ENCODE measurements at places on chromosomes 2 and 18.

- no peak for DNase-seq
Observed at GRCh38 chr2:104028061-104028460, 825.9 kb upstream of the POU3F3 start.

DNA sequence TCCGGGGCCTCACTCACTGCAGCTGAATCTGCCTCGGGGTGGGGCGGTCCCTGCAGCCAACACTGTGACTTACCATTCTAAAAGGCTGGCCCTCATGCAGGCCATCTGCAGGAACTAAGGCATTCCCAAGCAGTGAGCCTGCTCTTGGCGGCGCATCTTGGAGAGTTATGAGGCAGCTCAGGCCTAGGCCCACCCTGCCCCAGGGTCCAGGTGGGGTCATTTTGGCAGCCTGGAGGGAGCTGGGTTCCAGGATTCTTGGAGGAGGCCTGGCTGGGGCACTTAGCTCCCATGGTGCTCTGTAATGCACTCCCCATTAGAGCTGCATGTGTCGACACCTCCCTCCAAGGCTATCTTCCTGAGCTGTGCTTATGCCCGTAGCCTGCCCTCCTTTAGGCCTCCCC is 14.8 kb upstream of the BIN1 start:
- DNase-seq, result no peak

- DNase-seq, result no peak
Observed at GRCh38 chr2:242011991-242012764, 142.6 kb downstream of the RTP5 start.

- no peak for DNase-seq
Observed at GRCh38 chr18:69817335-69817940, 130.2 kb downstream of the CD226 start.

DNA sequence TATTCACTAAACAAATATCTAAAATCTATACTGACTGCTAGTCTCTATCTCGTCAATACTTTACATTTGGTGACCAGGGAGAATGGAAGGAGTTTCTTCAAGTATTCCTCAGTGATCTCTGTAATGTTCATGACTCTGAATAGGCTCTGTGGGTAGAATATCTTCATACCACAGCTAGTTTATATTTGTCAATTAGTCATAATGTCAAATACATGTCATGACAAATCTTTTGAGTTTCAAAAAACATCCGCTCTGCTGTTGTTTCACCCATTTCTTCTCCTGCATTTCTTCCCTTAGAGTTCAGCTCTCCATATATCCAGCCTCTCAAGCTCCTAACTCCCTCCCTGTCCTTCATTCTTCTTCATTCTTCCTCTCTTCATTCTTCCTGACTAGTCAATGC is 206.5 kb upstream of the FANCL start:
- no peak for DNase-seq

- no peak for DNase-seq
Observed at GRCh38 chr2:55948176-55948923, 24.8 kb upstream of the EFEMP1 start.

GRCh38 chr2:241463276-241464135 is 44.9 kb downstream of the STK25 start:
- no peak for DNase-seq

- no peak for DNase-seq
Observed at GRCh38 chr2:3868012-3868805, 164.8 kb downstream of the DCDC2C start.

DNA sequence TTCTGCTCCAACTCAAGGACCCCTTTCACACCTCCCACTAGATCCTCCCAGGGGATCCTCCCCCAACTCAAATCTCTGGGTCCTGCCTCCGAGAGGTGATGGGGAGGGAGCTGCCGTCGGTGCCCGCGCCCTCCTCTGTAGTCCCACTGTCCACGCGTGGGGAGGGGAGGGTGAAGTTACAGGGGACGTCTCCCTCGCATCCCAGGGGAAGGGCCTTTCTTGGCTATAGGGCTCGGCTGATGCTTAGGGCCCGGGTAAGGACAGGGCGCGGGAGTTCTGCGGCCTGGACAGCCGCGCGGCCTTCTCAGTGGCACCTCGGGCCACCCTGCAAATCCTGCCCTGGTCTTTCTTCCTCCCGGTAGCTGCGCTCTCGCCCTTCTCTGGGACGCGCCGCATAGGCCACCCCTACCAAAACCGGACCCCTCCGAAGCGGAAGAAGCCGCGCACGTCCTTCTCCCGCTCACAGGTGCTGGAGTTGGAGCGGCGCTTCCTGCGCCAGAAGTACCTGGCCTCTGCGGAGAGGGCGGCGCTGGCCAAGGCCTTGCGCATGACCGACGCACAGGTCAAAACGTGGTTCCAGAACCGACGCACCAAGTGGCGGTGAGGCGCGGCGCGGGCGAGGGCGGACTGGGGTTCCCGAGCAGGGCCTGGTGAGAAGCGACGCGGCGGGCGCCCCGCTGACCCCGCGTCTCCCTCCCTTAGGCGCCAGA is 1.2 kb downstream of the TLX2 start:
- DNase-seq, result no peak

- no peak for DNase-seq
Observed at GRCh38 chr2:235893129-235893698, 275.0 kb downstream of the GBX2 start.

GRCh38 chr18:62596145-62597005 is 73.5 kb downstream of the ZCCHC2 start:
- no peak for DNase-seq

- no peak for DNase-seq
Observed at GRCh38 chr2:19488009-19488691, 129.7 kb upstream of the OSR1 start.

GRCh38 chr2:239498981-239499634 is 98.3 kb upstream of the HDAC4 start:
- DNase-seq, result no peak

GRCh38 chr2:95138702-95139101 is 17.1 kb upstream of the MRPS5 start:
- no peak for DNase-seq

GRCh38 chr18:70423120-70423519 is 134.3 kb downstream of the SOCS6 start:
- DNase-seq, result no peak

DNA sequence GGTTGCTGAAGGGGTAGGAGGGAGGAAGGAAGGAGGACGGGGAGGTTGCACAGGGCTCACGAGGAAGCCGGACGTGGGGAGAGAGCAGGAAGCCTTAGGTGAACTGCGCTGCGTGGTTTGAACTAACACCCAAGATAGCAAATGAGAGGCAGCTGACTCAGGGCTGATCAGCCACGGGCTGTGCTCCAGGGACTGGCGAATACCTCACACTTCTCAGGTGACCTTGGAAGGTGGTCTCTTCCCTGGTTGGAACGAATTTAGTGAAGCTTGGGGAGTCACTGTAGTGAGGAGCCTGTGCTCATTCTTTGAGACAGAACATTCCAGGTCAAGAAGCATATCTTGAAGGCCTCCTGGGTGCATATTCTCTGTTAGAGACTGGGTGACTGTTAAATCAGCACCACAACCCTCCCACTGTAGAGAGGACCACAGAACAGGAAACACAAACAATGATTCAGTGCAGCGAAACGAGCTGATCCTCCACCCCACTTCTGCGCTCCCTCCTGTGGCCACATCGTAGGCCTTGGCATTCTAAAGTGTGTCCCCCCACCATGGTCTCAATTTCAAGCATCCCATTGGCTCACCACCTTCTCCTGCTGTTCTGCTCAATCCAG is 33.8 kb downstream of the TOGARAM2 start:
- peak; percentile 82 for DNase-seq

DNA sequence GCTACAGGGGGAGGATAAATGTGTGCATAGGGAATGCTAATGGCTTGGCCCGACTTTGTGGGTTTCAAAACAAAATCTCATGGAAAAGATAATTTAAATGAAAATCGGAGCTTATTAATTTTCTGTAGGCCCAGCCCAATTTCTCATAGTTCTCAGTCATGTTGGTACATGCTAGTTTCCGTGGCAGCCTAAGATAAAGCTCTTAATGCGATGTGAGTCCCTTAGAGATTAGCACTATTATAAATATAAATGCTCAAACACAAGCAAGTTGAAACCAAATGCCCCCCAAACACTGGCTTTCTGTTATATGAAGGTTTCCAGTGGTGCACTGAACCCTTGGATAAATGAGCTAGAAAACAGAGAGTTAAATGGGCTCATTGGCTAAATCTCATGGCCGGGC is 168.0 kb downstream of the BCL2 start:
- no peak for DNase-seq

- no peak for DNase-seq
Observed at GRCh38 chr2:74881176-74881575, 47.2 kb downstream of the HK2 start.

DNA sequence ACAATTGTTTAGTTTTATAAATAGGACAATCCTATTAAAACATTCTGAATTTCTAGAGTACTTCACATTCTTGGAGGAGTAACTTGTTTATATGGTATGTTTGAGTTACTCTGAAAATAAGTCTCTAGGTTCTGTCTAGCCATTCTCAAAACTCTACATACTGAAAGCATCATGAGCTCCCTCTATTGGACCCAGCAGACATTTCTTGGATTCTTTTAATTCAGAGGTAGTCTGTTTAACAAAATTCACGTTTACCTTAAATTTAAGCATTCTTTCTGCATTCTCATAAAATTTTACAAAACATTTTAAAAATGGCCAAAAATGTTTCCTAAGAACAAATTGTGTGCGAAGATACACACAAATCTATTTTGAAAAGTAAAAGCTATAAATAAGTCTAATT is 15.3 kb downstream of the SP9 start:
- DNase-seq, result no peak

DNA sequence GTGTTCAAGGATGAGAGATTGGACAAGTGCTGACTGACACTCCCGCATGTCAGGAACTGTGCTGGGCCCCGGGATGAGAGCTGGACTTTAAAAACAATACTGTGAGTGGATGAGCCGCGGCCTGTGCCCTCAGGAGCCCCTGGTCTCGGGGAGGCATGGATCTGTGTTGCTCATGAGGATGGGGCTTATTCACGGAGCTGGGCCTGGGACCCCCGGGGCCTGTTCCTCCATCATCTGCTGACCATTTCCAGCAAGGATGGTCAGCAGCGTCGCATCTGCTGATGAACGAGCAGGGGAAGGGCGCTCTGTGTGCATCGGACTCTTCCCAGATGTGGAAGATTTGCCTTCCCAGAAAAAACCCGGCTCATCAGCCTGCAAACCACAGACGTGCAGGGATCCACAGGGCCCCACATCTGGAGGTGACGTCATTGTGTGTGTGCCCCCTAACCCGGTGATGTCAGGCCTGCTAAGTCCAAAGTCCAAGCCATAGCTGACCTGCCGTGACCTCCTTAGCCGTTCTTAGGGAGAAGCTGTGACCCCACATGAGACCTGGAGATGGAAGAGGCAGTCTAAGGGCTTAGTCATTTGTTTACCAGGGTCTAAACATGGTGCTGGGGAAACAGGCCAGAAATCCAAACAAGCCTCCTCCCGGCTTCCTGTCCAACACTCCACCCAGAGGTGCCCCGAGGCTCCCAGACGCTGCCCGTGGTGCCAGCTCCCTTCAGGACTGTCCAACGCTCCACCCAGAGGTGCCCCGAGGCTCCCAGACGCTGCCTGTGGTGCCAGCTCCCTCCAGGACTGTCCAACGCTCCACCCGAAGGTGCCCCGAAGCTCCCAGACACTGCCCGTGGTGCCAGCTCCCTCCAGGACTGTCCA is 143.9 kb downstream of the PXDN start:
- no peak for DNase-seq

DNA sequence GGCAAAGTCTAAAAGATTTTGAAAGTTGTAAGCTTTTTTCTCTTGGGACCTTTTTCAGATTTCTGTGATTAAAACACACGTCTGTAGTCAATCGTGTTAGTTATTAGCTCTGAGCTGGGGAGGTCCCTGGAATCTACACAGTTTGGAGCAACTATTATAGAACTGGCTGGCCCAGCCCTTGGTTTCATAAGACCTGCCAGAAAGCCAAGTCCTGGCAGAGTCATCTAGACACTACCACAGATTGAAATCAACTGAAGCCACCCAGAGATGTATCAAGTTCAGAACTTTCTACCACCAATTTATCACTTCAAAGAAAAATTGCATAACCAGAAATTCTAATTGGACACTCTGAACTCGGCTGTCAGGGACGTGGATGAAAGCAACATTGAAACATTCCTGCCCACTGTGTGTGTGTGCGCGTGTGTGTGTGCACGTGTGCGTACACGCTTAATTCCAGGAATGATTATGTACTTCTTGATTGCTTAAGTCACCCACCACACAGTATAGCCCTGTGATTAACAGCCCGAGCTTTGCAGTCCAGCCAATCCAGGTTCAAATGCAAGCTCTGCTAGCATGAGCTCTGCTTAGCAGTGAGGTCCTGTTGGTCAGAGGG is 126.3 kb downstream of the TPGS2 start:
- no peak for DNase-seq

Measured in CD4-positive, alpha-beta T cell treated with Interleukin-6 at 100 ng/mL for 8 hours (primary cell).